Peyer's patch (tissue), 4 donors: ENCODE measurements at places on chromosomes 7 and 10. TPM values are rescaled to one million over a fixed set of nuclear protein-coding genes. Genes with fewer than 3 reads are reported as not detected.
A peak's percentile ranks its signal among the peaks of the same experiment; 100 is the strongest.

Gene CHST15
- total RNA-seq, result 3.9 TPM

Gene MRPS17
- total RNA-seq, result 4.4 TPM

Gene GLI3
- 2.9 TPM for total RNA-seq

Gene C10orf67
- total RNA-seq, result not detected

Gene GPR26
- total RNA-seq, result not detected

Gene ZC3HAV1L
- total RNA-seq, result 25.6 TPM

DNA sequence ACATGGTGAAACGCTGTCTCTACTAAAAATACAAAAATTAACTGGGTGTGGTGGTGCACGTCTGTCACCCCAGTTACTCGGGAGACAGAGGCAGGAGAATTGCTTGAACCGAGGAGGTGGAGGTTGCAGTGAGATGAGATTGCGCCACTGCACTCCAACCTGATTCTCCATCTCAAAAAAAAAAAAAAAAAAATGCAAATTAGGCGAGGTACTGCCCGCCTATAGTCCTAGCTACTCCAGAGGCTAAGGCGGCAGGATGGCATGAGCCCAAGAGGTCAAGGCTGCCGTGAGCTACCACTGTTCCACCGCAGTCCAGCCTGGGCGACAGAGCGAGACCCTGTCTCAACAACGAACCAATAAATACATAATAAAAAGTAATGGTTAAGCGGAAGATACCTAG lies 1.1 kb upstream of the EIF4H start:
- no peak for DNase-seq

GRCh38 chr10:31768467-31768866 lies 160.2 kb downstream of the ARHGAP12 start:
- DNase-seq, result no peak

DNA sequence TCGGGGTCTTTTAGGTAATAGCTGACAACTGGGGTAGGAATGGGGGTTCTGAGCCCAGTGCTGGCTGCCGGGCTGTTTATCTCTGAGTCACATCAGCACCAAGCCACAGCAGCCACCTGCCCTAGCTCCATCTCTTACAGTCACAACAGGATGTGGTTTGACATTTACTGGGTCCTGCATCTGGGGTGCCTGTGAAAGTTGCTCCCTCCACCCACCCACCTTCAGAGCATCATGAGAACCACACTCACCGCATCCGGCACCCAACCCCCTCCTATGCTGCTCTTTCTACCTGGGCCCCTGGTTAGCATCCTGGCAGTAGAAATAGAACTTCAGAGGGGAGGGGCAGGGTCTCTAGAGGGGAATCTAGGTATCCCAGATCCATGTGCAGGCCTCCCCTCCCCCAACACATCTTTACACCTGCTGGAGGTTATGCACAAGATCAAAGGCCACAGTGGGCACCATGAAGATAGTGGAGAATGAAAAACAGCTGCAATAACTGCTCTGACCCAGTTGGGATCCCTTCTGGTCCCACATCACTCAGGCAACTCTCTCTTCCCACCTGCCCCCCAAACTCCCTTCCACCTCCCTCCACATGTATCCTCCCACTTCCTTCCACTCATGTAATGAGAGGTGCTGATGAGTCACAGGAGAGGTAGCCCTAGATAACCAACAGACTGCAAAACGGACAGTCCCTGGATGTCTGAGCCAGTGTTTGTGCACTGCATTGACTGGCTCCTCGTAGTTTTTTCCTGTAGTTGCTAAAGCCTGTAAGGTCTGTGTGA lies 38.2 kb downstream of the PRSS2 start:
- DNase-seq, result peak; percentile 96

- no peak for DNase-seq
Measured at GRCh38 chr7:80127412-80128160, 7.0 kb upstream of the GNAI1 start.

- no peak for DNase-seq
Measured at GRCh38 chr10:24513155-24513554, 210.5 kb downstream of the ARHGAP21 start.

DNA sequence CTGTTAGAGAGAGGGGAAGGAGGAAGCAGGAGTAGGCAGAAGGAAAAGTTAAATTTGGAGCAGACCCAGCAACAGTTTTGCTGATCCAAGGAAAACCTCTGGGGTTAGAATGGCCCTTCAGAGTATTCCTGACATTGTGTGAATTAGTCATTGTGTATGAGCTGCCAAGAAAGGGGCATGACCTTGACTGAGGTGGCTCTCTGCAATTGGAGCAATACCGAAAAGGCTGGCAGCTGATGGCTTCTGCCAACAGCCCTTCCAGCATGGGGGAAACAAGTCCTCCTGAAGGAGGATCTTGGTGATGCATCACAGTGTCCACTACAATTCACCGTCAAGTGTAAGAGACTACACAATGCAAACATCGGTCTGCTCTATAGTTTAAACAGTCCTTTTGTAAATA lies 20.6 kb upstream of the WASL start:
- DNase-seq, result no peak

DNA sequence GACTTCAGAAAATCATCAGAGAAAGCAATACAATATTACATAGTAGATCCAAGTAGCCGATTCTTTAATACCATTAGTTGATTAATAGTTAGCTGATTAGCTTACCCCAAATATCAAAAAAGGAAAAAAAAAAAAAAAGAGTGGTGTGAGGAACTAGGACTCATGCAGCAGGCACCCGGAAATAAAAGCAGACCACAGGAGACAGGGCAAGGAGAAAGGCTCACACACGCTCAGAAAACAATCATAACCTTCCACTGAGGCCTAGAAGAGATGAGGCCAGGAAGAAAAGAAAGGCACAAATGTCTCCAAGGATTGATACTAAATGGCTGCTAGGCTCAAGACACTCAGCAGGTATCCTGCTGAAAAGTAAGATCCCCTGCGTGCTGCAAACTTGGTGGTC lies 25.9 kb downstream of the TRDMT1 start:
- DNase-seq, result no peak

- DNase-seq, result no peak
Measured at GRCh38 chr10:103648251-103648635, 154.7 kb downstream of the NEURL1 start.

- DNase-seq, result no peak
Measured at GRCh38 chr10:47237316-47238260, 62.4 kb upstream of the GDF10 start.

GRCh38 chr7:151806952-151807775 lies 69.8 kb downstream of the PRKAG2 start:
- DNase-seq, result no peak

DNA sequence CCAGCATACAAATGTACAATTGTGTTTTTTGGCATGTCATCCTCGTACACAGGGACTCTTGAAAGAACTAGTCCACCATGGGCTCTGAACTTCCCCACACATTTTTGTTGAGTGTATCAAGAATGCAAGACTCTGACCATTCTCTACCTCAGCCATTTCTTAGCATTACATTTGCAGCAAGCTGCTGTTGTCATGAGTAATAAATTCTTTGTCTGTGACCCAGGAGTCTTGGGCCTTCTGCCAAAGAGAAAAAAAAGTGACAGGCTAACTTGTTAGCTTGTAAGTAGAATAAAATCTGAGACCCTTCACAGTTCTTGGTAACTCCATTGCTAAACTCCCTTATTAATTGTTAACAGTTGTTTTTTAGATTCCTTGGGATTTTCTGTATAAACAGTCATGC lies 542.3 kb upstream of the MBL2 start:
- DNase-seq, result no peak
